ENCODE measurements at places on chromosomes 7 and 10.

DNA sequence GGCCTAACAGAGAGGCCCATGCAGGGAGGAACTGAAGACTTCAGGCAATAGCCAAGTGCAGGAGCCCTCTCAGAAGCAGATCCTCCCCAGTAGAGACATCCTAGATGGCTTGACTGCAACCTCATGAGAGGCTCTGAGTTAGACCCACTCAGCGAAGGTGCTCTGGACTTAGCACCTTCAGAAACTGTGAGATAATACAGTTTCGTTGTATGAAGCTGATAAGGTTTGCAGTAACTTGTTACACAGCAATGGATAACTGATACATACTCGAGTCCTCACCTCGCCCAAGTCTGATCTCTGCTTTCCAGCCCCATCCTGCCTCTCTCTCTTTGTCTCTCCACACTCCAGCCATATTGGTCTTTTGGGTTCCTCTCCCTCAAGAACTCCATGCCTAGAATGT lies 136.4 kb upstream of the EEPD1 start:
- DNase-seq = no peak

GRCh38 chr10:52451817-52452216 lies 137.7 kb downstream of the DKK1 start:
- no peak for DNase-seq

GRCh38 chr10:90087197-90088023 lies 386.0 kb downstream of the KIF20B start:
- no peak for DNase-seq

GRCh38 chr7:35613150-35613549 lies 81.8 kb downstream of the HERPUD2 start:
- DNase-seq = no peak

DNA sequence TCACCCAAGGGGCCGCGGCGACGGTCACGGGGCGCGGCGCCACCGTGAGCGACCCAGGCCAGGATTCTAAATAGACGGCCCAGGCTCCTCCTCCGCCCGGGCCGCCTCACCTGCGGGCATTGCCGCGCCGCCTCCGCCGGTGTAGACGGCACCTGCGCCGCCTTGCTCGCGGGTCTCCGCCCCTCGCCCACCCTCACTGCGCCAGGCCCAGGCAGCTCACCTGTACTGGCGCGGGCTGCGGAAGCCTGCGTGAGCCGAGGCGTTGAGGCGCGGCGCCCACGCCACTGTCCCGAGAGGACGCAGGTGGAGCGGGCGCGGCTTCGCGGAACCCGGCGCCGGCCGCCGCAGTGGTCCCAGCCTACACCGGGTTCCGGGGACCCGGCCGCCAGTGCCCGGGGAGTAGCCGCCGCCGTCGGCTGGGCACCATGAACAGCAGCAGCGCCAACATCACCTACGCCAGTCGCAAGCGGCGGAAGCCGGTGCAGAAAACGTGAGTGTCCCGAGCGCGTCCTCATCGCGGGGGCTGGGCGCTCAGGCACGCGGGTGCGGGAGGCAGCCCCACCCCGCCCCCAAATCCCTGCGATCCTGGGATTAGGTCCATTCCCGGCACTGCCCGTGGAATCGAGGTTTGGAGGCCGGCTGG lies 509 bp downstream of the AHR start:
- DNase-seq = peak; percentile 69

DNA sequence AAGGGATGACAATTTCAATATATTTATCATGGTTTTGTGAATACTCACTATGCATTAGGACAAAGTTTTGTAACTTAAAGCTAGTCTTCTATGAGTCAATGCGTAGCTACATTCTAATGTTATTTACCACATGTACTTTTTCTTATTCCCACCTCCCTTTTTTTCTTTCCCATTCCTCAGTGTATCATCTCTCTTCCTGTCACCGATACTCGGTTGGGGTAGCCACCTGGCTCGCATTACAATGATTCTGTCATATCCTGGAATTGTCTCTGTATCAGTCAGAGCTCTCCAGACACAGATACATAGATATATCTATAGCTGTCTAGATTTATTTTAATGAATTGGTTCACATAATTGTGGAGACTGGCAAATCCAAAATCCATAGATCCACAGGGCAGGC lies 9.8 kb upstream of the RALA start:
- DNase-seq = no peak

DNA sequence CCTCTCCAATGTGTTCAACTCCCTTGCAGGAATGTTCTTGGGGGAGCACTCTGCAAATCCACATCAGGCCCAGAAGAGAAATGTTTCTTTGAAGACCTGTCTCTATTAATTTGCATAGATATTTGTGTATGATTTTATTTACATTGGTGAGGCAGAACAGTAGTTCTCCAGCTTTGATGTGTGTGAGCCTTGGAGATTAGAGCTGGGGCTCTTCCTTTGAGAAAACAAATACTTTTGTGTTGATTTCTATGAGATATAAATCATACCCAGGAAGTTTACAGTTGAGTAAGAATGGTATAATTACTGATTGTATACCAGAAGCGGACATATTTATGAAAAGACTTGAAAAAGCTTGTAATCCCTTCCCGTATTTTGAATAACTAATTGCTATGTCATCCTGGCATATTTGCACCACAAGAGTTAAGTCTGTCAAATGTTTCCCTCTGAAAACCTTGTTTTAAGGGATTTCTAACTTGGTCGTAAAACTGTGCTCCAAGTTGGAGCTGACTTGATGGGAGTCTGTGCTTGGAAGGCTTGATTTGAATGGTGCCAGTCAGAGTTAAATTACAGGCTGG lies 468.5 kb downstream of the LRMDA start:
- DNase-seq = no peak

GRCh38 chr7:6559896-6560295 lies 8.6 kb upstream of the GRID2IP start:
- DNase-seq = no peak

DNA sequence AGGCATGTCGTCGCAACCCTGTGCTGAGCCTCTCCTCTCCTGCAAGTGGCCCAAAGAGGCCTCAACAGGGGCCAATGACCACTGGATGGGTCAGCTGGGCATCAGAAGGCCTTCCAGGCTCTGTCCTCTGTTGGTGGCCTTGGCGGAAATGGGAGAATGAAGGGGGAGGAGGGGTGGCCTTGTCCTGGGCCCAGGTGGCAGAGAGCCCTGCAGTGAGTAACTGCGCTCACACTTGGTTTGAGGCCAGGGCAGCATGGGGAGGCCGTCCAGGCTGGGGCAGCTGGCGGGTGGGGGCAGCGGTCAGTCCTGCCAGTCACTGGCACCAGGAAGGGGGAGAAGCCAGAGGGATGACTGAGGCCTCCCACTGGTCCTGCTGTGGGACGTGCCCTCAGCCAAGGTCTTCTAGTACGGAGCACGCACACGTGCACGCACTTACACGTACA lies 59.8 kb downstream of the LHPP start:
- DNase-seq = no peak

DNA sequence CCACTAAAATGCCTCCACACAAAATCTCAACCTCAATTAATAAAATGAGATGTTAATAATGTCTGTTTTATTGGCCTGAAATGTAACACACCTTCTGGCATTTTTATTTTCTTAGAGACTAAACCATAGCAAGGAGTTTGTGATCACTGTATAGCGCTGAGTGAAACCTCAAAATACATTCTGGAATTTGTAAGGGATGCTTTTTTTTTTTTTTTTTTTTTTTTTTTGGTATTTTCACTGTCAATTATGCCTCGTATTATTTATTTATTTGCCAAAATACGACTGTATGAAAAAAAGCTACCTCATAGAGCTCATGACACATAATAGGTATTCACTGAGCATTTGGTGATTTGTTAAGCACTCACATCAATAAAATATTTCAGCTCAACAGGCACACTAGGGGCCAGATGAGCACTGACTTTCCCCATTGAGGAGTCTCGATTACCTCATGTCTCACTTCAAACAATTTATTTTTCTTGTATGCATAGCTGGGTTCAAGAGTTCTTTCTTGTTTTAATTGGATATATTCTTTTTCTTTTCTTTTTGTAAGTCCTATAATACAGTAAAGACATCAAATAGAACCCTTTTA lies 36.5 kb downstream of the SEMA3C start:
- no peak for DNase-seq

Measured in left lung (tissue), 14 donors.